ENCODE measurements at places on chromosomes 3 and 15.

- DNase-seq = no peak
- no peaks in the 10 kb centered on the region for H3K27me3 ChIP-seq
- peak overlapping the region; percentile 45 for H3K27ac ChIP-seq
- H3K4me1 ChIP-seq = no peaks in the 10 kb centered on the region
- H3K4me3 ChIP-seq = peak overlapping the region; percentile 71
Observed at GRCh38 chr15:78130466-78131294, 565 bp downstream of the CIB2 start.

GRCh38 chr15:45425135-45425534 is 46.8 kb upstream of the GATM start:
- H3K27ac ChIP-seq = no peak overlapping the region
- no peak overlapping the region for H3K4me3 ChIP-seq
- peaks cover under 1% of the 10 kb centered on the region for H3K4me1 ChIP-seq
- H3K27me3 ChIP-seq = no peaks in the 10 kb centered on the region
- H3K36me3 ChIP-seq = peaks cover 3% of the 10 kb centered on the region

- DNase-seq = no peak
- no peaks in the 10 kb centered on the region for H3K27me3 ChIP-seq
- H3K4me3 ChIP-seq = no peak overlapping the region
- no peaks in the 10 kb centered on the region for H3K36me3 ChIP-seq
- no peaks in the 10 kb centered on the region for H3K4me1 ChIP-seq
Observed at GRCh38 chr3:3615533-3615932, 183.7 kb upstream of the LRRN1 start.

DNA sequence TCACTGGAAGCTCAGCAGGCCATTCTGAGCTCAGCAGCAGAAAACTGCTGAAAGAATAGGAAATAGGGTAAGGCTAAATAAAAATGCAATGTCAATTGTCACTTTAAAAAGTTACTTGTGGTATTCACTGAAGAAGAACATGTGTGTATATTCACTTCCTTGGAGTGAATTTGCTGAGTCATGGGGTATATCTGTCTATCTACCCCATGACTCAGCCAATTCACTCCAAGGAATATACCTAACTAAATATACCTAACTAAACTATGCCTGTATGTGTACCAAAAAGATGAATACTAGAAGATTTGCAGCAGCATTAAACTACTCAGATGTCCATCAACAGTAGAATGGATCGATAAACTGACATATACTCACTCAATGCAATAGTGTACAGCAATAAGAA is 69.5 kb upstream of the KCNAB1 start:
- no peak overlapping the region for H3K27ac ChIP-seq
- no peaks in the 10 kb centered on the region for H3K27me3 ChIP-seq
- DNase-seq = no peak

DNA sequence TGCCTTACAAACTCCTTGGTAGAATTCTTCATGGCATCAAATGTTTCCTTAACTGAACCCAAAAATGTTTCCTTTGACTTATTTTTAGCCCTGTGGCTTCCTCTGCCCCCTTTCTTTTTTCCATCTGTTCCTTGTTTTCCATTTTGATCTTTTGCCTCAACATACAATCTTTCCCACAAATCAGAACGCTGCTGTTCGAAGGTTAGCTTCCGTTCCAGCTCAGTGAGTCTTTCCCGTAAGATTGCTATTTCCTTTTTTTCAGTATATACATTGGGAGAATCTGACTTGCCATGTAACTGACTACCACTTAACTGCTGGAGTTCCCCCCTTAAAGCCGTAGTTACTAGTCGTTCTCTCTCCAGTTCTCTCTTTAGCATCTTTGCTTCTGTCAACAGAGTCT is 41.2 kb downstream of the PIGB start:
- no peak overlapping the region for H3K4me3 ChIP-seq
- H3K4me1 ChIP-seq = no peaks in the 10 kb centered on the region
- peaks cover 10% of the 10 kb centered on the region for H3K36me3 ChIP-seq
- peak overlapping the region; percentile 23 for H3K27ac ChIP-seq

DNA sequence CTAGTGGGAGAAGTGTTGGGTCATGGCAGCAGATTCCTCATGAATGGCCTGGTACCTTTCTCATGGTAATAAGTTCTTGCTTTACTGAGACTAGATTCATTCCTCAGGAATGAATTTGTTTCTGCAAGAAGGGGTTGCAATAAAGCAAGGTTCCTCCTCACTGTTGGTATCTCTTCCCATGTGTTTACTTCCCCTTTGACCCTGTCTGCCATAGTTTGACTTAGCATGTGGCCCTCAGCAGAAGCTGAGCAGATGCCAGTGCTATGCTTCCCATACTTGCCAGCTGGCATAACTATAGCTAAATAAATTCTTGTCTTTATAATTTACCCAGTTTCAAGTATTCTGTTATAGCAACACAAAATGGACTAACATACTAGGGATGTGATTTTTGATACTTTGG is 163.6 kb upstream of the COL8A1 start:
- no peak overlapping the region for H3K27ac ChIP-seq
- no peak for DNase-seq
- H3K27me3 ChIP-seq = no peaks in the 10 kb centered on the region
- H3K4me1 ChIP-seq = peaks cover 18% of the 10 kb centered on the region
- no peaks in the 10 kb centered on the region for H3K36me3 ChIP-seq

DNA sequence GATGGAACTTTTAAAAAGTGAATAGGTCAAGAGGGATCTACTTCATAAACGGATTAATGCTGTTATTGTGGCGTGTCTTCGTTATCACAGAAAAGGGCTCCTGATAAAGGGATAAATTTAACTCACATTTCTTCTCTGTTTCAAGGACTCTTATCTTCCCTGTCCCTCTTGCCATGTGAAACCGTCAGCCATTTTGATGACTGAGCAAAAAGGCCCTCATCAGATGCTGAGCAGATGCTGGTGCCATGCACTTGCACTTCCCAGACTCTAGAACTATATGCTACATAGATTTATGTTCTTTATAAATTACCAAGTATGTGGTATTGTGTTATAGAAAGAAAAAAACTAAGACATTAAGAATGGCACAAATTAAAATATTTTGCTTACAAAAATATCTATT is 1011.8 kb upstream of the GBE1 start:
- H3K27ac ChIP-seq = no peak overlapping the region
- H3K4me3 ChIP-seq = no peak overlapping the region
- H3K36me3 ChIP-seq = no peaks in the 10 kb centered on the region

DNA sequence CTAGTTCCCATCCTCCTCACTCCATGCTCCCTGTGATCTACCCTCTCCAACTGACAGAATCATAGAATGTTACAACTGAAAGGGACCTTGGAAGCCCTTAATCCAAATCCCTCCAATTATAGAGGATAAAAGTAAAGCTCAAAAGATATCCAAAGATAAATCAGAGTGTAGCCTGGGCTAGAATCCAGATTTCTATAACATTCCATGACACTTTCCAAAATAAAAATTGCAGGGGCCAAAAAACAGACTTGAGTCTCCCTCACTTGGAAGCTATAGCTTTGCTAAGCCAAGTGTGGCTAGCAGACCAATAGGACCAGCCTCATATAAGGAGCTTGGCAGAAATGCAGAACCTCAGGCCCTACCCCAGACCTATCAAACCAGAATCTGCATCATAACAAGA is 148.1 kb downstream of the NTRK3 start:
- H3K4me3 ChIP-seq = no peak overlapping the region
- H3K36me3 ChIP-seq = no peaks in the 10 kb centered on the region
- no peaks in the 10 kb centered on the region for H3K4me1 ChIP-seq
- no peak for DNase-seq
- no peaks in the 10 kb centered on the region for H3K27me3 ChIP-seq

DNA sequence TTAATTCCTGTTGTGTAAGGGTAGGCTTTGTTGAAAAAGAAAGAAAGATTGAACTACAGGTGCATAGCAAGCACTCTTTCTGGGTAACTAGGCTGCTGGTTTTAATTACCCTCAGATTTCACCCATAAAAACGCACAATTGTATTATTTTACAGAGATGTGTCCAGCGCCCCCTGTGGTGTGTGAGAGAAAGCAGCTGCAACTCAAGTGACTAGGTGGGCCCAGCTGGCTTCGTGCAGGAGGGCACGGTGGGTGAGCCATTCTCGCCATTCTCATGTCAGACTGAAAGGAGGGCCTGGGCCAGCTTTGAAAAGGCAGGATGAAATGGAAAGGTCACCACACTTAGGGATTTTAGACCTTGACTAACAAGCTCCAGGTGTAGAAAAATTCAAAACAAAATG is 122.6 kb downstream of the LRIG1 start:
- H3K36me3 ChIP-seq = peaks cover 65% of the 10 kb centered on the region
- no peaks in the 10 kb centered on the region for H3K4me1 ChIP-seq
- DNase-seq = no peak
- no peak overlapping the region for H3K4me3 ChIP-seq
- H3K27me3 ChIP-seq = no peaks in the 10 kb centered on the region
- no peak overlapping the region for H3K27ac ChIP-seq

DNA sequence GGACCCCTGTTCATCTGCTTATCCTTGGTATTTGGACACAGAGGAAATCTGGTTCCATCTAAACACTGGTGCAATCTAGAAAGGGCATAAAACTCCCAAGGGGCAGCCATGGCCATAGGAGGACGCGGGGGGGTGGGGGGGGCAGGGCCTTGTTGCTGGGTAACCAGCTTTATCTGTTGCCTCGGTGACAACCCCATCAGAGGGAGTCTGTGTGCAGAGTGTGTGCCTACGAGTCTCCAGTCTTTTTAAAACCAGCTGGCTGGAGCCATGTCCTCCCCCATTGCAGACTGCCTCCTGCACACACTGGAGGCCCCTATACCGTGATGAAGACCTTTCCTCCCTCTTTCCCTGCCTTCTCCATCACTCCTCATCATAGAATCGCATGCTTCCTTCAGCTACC is 26.4 kb upstream of the CORO2B start:
- DNase-seq = no peak
- H3K4me1 ChIP-seq = no peaks in the 10 kb centered on the region
- no peak overlapping the region for H3K27ac ChIP-seq
- no peaks in the 10 kb centered on the region for H3K36me3 ChIP-seq

DNA sequence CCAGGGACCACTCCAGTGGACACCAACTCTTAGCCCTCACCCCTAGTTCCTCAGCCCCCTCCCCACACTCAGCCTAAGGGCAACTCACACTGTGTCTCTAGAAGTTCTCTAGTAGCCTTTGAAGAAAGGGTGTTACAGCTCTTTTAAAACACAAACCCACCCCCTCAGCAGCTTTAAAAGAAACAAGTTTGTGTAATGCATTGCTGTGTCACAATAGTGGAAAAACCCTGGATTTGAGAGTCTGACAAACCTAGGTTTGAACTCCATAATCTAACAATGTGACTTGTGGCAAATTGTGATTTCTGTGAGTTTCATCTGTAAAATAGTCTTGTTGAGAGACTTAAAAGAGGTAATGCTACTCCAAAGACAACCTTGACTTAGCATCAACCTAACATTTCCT is 54.0 kb downstream of the PLCH1 start:
- no peak overlapping the region for H3K4me3 ChIP-seq
- H3K27ac ChIP-seq = no peak overlapping the region
- DNase-seq = no peak
- H3K4me1 ChIP-seq = no peaks in the 10 kb centered on the region

- H3K27ac ChIP-seq = no peak overlapping the region
- H3K4me3 ChIP-seq = no peak overlapping the region
- H3K4me1 ChIP-seq = no peaks in the 10 kb centered on the region
- H3K27me3 ChIP-seq = no peaks in the 10 kb centered on the region
- DNase-seq = no peak
Observed at GRCh38 chr15:93360976-93361375, 272.0 kb upstream of the RGMA start.

GRCh38 chr15:43376017-43376705 is 5.3 kb downstream of the TUBGCP4 start:
- H3K4me3 ChIP-seq = no peak overlapping the region
- no peak for DNase-seq
- no peaks in the 10 kb centered on the region for H3K4me1 ChIP-seq
- no peaks in the 10 kb centered on the region for H3K27me3 ChIP-seq

DNA sequence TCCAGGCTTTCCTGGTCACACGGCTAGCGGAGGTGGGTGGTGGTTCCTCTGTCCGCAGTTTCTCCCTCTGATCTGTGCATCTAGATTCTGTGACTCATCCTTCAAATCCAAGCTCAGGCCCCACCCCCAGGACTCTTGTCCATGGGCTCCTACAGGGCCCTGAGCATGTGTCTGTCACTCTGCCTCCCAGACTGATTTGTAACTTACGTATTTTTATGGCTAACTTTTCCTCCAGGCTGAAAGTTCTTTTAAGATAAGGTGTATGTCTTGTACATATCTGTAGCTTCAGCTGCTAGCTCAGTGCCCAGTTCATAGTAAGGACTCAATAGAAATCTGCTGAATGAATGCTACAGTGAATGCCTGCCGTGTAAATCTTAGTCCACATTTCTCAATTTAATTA is 8.0 kb downstream of the ESYT3 start:
- H3K27me3 ChIP-seq = no peaks in the 10 kb centered on the region
- H3K27ac ChIP-seq = no peak overlapping the region
- DNase-seq = no peak
- no peaks in the 10 kb centered on the region for H3K4me1 ChIP-seq
- no peaks in the 10 kb centered on the region for H3K36me3 ChIP-seq

- H3K4me1 ChIP-seq = peaks cover 3% of the 10 kb centered on the region
- DNase-seq = no peak
- H3K27ac ChIP-seq = no peak overlapping the region
- H3K27me3 ChIP-seq = no peaks in the 10 kb centered on the region
- no peaks in the 10 kb centered on the region for H3K36me3 ChIP-seq
Observed at GRCh38 chr15:47186075-47186474, 531.2 kb upstream of the SEMA6D start.

DNA sequence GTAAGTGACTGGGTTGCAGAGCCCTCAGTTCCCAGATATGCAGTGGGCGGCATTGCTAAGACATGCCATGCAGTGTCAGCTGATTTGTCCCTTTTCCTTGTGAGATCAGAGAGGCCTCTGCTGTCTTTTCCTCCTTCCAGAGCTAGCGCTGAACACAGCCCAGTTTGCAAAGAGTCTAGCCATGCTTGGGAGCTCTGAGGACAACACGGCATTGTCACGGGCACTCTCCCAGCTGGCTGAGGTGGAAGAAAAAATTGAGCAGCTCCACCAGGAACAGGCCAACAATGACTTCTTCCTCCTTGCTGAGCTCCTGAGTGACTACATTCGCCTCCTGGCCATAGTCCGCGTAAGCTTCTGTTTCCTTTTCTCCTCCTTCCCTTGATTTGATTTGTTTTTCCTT is 20.0 kb upstream of the SNX22 start:
- H3K27me3 ChIP-seq = no peaks in the 10 kb centered on the region
- no peak overlapping the region for H3K27ac ChIP-seq
- DNase-seq = no peak
- H3K36me3 ChIP-seq = peaks cover 88% of the 10 kb centered on the region
- H3K4me3 ChIP-seq = no peak overlapping the region

- peaks cover 7% of the 10 kb centered on the region for H3K36me3 ChIP-seq
- H3K27ac ChIP-seq = no peak overlapping the region
- H3K4me1 ChIP-seq = no peaks in the 10 kb centered on the region
- no peak for DNase-seq
- H3K4me3 ChIP-seq = no peak overlapping the region
Observed at GRCh38 chr3:184846496-184846895, 34.5 kb downstream of the VPS8 start.

- H3K36me3 ChIP-seq = no peaks in the 10 kb centered on the region
- H3K27me3 ChIP-seq = no peaks in the 10 kb centered on the region
- H3K27ac ChIP-seq = no peak overlapping the region
- H3K4me3 ChIP-seq = no peak overlapping the region
- DNase-seq = no peak
Observed at GRCh38 chr3:117238806-117239205, 529.2 kb downstream of the TUSC7 start.

- H3K27ac ChIP-seq = no peak overlapping the region
- H3K27me3 ChIP-seq = no peaks in the 10 kb centered on the region
- H3K4me3 ChIP-seq = no peak overlapping the region
Observed at GRCh38 chr3:113005611-113006010, 14.8 kb downstream of the GTPBP8 start.

Data from ascending aorta (tissue), 2 donors.